DMS53 (cell line): ENCODE measurements at places on chromosomes 6 and 20.

DNA sequence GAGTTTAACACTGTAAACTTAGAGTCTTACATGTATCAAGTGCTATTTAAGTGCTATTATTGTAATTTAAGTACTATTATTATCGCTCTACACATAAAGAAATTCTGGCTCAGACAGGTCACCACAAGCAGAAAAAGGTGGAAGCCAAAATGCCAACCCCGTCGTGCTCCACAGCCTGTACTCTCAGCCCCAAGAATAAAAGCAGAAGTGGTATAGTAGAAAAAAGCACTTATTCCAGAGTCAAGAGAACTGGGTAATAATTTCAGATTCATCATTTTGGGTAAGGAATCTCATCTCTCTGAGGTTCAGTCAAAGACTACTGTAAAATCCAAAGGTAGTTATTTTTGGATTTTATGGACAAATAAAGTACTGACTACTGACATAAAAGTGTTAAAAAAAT is 943 bp downstream of the ZUP1 start:
- DNase-seq = no peak

DNA sequence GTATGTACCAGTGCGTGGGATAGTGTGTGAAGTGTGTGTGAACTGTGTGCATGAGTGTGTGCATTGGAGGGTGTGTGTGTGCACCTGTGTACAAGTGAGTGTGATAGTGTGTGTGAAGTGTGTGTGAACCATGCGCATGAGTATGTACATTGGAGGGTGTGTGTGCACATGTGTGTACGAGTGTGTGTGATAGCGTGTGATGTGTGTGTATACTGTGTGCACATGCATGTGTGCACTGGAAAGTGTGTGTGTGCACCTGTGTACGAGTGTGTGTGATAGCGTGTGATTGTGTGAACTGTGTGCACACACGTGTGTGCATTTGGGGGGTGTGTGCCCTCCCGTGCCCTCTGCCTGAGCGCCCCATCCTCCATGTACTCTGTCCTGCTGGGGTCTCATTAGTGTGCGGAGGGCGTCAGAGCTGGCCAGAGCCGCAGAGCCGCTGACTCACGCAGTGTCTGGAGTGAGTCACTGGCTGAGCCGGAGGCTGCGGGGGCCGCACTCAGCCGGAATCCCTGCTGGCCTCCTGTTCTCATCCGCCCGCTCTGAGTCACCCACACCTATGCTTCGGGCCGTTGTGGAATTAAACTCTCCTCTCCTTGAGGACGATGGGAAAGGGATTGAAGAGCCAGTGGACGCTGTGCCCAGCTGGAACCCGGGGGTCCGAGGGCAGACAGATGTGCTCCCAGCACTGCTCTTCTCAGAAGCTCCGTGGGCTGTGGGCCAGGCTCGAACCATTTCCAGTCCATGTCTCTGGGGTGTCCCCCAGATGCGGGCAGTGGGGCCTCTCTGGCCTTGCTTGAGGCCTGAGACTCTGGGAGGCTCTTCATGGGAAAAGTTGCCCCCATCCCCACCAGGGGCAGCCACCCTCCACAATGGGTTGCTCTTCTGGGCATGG is 27.3 kb upstream of the STX16 start:
- peak; percentile 68 for DNase-seq

- no peak for DNase-seq
These were observed 27.2 kb upstream of the EFHC1 start for GRCh38 chr6:52392944-52393343.

- no peak for DNase-seq
These were observed 163.3 kb downstream of the CD83 start for GRCh38 chr6:14280766-14281293.

DNA sequence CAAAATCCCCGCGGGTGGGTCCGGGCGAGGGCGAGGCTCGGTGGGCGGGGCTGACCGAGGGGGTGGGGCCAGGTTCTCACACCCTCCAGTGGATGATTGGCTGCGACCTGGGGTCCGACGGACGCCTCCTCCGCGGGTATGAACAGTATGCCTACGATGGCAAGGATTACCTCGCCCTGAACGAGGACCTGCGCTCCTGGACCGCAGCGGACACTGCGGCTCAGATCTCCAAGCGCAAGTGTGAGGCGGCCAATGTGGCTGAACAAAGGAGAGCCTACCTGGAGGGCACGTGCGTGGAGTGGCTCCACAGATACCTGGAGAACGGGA is 809 bp downstream of the HLA-G start:
- DNase-seq = peak; percentile 32

GRCh38 chr20:2331901-2332565 is 36.2 kb downstream of the TGM3 start:
- DNase-seq = no peak

DNA sequence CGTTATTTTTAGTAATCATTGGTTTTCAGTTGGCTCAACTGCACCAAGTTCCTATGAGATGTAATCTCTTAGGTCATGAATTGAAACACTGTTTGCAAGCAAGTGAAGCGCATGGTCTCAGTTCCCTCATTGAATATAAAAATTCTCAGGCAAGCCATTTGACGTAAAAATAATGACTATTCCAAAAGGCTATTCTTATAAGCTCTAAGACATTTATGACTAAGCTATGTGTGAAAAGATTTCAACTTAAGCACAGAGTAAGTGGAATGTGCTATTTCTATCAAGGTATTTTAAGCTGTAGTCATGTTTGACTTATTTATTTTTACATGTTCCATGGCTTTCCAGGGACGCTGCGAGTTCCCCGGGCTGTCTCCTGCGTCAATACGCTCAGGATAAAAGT is 248.5 kb downstream of the THBS2 start:
- no peak for DNase-seq

DNA sequence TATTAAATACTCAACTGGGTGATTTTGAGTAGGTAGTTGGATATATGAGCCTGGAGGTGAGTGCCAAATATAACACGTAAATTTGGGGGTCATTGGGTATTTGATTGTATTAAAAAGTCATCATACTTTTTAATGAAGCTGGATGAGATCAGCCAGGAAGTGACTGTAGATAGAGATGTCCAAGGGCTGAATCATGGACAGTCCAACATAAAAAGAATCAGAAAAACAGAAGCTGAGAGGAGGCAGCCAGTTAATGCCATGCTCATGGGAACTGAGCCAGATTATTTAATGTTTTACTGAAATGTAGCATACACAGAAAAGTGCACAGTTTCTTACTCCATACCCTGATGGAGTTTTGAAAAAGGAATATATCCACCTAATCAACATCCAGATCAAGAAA is 435.5 kb upstream of the PLCB4 start:
- DNase-seq = no peak

DNA sequence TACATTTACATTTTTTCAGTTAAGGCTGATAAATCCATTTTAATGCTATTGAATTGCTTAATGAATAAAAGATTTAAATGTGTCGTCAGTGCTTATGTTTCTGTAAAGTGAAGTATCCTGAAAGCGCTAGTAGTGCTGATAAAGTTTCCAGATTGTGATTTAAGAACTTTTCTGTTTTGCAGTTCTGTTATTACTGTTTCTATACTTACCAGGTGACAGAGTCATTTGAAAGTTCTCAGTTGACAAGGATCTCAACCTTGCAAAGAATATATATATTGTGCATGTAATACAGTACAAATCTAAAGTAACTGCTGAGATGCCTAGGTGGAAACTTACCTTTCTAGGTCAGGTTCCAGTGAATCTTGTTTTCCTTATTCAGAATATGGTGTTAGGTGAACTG is 201.8 kb downstream of the ARID1B start:
- DNase-seq = no peak

DNA sequence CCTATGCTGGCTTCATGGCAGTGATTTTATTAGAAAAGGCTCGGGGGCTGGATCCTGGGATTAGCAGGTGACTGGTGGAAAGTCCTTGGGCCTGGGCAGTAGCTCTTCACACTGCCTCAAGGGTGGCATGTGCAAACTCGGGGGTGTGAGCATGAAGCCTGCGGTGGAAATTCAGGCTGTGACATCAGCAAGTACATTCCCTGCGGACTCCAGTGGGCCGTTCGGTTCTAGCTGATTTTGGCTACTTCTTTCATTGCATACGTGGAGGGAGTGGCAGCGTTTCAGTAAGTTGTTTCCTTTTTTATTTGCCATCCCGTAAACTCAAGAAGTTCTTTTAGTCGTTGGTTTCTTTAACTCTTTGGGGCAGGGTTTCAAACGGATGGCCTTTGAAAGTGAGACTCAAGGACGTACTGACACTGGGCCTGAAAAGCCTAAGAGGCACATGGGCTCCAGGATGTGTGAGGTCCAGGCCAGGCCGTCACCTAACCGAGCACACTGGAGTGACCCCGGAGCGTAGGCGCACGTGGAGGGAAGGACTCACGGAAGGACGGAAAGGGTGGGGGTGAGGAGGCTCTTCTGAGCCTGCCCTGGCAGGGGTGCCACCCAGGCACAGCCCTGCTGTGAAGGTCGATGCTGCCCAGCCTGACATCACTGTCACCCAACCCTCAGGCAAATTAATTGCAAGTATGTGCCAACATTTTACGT is 104.0 kb upstream of the FRMD1 start:
- DNase-seq = no peak

DNA sequence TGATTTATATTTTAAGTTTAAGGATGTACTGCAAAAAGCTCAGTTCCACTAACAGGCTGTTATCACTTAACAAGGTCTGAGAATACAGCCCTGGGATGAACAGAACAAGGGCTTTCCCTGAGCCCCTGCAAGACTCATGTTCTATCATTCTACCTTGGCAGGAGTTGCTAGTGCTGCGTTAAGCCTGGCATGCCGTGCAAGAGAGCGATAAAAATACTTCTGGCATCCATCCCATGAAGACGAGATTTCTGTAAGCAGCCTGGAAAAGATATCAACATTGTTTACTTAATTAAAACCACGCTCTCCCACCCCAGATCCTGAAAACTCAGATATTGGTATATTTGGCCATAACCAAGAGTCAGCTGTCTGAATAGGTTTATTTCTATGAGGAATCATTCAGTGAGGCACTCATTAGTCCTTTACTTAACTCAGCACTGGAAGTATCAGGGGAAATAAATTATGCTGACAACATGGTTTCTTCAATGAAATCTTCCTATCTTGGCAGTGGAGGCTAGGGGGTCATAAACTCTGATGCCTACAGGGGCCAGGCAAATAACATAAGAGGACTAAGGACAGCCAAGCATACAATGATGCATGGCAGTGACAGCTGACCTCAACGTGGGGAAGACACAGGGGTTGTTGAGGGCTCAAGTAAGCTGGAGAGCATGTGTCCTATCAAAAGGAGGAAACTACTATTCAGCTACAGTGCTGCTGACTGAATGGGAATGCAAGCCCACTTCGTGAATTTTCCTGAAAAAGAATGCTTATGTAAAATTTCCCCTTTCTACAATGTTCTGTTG is 37.6 kb upstream of the LYRM2 start:
- DNase-seq = no peak
